ENCODE measurements at places on chromosomes 12 and 14.

GRCh38 chr12:76201316-76201715, 116.8 kb upstream of the NAP1L1 start:
- H3K4me3 ChIP-seq = no peak overlapping the region
- H3K4me1 ChIP-seq = peaks cover 4% of the 10 kb centered on the region
- H3K27me3 ChIP-seq = no peaks in the 10 kb centered on the region
- H3K36me3 ChIP-seq = no peaks in the 10 kb centered on the region
- no peak overlapping the region for H3K27ac ChIP-seq
- DNase-seq = no peak

DNA sequence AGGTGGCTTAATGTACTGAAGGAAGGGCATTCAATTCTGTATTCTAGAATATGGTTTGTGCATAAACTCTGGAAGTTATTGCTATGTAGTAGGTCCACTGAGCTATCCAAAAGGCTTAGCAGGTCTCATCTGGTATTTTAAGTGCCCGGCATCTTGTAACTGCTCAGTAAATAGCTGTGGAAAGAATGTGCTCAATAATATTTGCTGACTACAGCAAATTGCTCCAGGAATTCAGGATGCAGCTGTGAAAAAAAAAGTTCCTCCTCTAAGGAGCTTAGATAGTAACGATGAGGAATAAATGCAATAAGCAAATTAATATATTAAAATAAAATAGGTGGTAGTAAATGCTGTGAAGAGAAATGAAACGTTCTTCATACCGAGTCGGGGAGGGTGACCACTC, 857.1 kb downstream of the AACS start:
- no peak overlapping the region for H3K4me3 ChIP-seq
- no peaks in the 10 kb centered on the region for H3K27me3 ChIP-seq
- no peaks in the 10 kb centered on the region for H3K36me3 ChIP-seq
- DNase-seq = no peak
- no peak overlapping the region for H3K27ac ChIP-seq

- no peaks in the 10 kb centered on the region for H3K36me3 ChIP-seq
- DNase-seq = peak; percentile 67
- H3K4me1 ChIP-seq = peaks cover 54% of the 10 kb centered on the region
- H3K27ac ChIP-seq = peak overlapping the region; percentile 79
Measured at GRCh38 chr14:95515080-95515489, 1.4 kb downstream of the SYNE3 start.

GRCh38 chr12:120662879-120663278, 22.5 kb downstream of the CABP1 start:
- peaks cover 8% of the 10 kb centered on the region for H3K4me1 ChIP-seq
- DNase-seq = no peak
- H3K27me3 ChIP-seq = no peaks in the 10 kb centered on the region
- no peak overlapping the region for H3K27ac ChIP-seq
- no peak overlapping the region for H3K4me3 ChIP-seq

DNA sequence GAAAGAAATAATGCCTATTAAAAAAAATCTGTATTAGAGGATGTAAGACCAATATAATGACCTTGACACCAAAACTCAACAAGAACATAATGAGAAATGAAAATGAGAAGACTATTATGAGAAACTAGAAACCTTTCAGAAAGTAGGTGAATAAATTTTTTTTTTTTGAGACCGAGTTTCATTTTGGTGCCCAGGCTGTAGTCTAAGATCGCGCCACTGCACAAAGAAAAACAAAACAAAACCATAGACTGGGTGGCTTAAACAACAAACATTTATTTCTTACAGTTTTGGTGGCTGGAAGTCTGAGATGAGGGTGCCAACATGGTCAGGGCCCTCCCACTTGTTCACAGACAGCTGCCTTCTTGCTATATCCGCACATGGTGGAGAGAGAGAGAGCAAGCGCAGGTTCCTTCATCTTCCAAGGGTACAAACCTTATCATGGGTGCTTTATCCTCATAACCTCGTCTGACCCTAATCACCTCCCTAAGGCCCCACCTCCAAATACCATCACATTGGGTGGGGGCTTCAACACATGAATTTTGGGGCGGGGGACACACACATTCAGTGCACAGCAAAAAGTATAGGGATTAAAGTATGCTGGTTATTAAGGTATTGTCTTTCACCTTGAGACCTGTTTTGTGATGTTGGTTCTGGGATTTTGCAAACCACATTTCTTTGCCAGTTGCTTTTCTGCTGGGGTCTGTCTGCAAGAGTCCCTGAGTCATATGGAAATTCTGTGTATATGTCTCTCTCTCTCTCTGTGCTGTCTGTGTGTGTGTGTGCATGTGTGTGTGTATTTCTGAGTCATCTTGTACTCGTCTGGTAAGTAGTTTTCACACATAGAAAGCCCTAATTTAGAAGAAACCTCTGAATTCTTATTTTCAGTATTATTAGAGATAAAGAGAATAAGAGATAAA, 26.2 kb downstream of the ZCRB1 start:
- H3K4me1 ChIP-seq = no peaks in the 10 kb centered on the region
- H3K27ac ChIP-seq = no peak overlapping the region
- no peaks in the 10 kb centered on the region for H3K36me3 ChIP-seq

DNA sequence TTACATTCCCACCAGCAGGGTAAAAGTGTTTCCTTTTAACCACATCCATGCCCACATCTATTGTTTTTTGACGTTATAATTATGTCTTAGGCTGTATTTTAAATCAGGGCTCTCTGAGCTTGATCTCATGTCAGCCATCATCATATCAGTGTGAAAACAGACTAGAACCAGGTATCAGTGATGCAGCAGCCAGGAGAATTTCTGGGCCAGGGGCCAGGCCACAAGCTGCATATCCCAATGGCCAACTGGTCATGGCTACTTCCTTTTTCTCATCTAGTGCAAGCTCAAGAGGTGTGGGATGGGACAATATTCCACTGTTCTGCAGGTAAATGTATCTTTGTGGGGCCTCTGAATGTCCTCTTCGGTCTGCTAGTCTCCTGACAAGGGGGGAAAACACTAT, 125.1 kb downstream of the CRADD start:
- H3K27me3 ChIP-seq = no peaks in the 10 kb centered on the region
- DNase-seq = no peak
- H3K4me3 ChIP-seq = no peak overlapping the region
- H3K27ac ChIP-seq = no peak overlapping the region
- no peaks in the 10 kb centered on the region for H3K36me3 ChIP-seq

- H3K27me3 ChIP-seq = no peaks in the 10 kb centered on the region
- H3K4me1 ChIP-seq = peaks cover 20% of the 10 kb centered on the region
- DNase-seq = no peak
- H3K36me3 ChIP-seq = no peaks in the 10 kb centered on the region
- no peak overlapping the region for H3K4me3 ChIP-seq
- no peak overlapping the region for H3K27ac ChIP-seq
Measured at GRCh38 chr12:94144781-94145180, 3.6 kb upstream of the PLXNC1 start.

- H3K27ac ChIP-seq = peak overlapping the region; percentile 15
- H3K4me3 ChIP-seq = no peak overlapping the region
Measured at GRCh38 chr14:56131004-56131864, 13.0 kb downstream of the PELI2 start.

GRCh38 chr14:100426314-100426713, 103.2 kb downstream of the SLC25A47 start:
- H3K27ac ChIP-seq = no peak overlapping the region
- H3K36me3 ChIP-seq = no peaks in the 10 kb centered on the region
- no peak for DNase-seq
- no peaks in the 10 kb centered on the region for H3K27me3 ChIP-seq
- H3K4me3 ChIP-seq = no peak overlapping the region

DNA sequence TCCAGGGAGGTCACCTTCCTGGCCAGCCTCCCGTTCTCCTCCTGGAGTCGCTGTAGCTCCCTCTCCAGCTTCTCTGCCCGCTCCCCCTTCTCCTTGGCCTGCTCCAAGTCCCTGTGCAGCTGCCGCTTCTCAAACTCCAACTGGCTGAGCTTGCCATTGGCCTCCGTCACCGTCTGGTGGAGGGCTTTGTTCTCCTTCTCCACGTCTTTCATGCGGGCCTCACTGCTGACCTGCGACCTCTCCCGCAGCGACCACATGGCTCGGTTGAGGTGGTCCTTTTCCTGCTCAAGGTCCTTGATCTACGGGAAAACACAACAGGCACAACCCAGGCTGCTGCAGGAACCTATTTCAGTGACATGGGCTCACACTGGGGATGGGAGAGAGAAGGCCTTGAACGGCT, 69.3 kb upstream of the GPR68 start:
- no peak overlapping the region for H3K4me3 ChIP-seq
- H3K27me3 ChIP-seq = no peaks in the 10 kb centered on the region
- H3K4me1 ChIP-seq = peaks cover 14% of the 10 kb centered on the region
- H3K27ac ChIP-seq = no peak overlapping the region
- no peaks in the 10 kb centered on the region for H3K36me3 ChIP-seq
- DNase-seq = no peak

DNA sequence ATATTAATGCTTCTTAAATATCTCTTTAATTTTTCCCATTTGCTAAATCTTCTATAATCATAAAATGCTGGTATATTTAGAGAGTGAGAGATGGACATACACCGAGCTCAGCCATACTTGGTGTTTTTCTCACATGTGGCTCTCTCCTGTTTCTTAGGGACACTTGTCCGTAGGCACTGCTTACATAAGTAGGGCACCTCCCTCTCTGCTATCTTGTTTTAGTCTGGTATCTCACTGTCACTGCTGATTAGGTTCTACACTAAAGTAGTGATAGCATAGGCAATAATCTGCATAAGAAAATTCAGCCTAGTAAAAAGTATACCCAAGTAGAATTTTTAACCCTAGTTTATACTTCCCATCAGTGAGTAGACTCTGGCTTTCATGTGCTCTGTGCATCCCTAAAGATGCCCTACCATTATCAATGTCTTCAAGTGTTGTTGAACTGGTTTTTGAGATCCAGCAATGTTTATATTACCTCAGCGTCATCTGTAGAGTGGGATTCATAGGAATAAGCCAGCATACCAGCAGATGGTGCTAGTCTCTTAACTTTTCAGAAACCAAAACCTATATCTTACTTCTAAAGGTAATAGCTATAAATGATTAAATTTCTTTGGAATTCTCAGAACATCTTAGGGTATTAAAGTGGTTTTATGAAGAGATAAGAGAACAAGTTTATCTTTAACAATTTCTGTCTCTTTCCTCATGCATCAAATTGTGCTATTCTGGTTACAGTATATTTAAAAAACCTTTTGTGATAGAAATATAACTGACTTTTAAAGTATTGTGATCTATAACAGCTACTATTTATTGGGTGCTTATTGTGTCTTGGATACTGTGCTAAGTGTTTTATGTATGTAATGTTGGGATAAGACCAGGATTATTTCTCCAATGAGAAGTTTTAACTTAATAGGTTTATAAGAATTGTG, 32.9 kb downstream of the ARID2 start:
- peaks cover 13% of the 10 kb centered on the region for H3K4me1 ChIP-seq
- no peaks in the 10 kb centered on the region for H3K36me3 ChIP-seq
- H3K27me3 ChIP-seq = no peaks in the 10 kb centered on the region
- DNase-seq = peak; percentile 31

DNA sequence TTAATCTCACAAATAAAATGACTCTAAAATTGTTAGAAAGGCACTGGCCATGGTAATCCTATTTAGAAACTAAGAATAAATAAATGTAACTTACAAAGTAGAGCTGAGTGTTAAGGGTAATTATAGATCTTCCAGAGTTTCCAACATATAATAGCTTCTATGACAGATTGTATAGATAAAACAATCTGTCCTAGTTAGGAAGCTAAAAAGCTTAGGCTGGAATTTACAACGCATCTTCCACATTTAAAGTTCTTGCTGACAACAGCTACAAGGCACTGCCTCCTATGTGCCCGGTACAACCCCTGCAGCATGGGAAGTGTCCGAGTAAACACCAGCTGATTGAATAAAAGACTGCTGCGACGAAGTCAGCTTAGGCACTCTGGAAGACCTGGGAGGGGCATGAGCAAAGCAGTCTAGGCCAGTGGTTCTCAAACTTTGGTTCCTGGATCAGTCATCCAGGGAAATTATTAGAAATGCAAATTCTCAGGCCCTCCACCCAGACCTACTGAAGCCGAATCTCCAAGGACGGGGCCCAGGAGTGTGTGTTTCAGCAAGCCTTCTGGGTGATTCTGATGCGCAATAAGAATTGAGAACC, 635.6 kb upstream of the TBX3 start:
- H3K36me3 ChIP-seq = no peaks in the 10 kb centered on the region
- H3K4me3 ChIP-seq = no peak overlapping the region
- no peaks in the 10 kb centered on the region for H3K4me1 ChIP-seq
- no peaks in the 10 kb centered on the region for H3K27me3 ChIP-seq
- DNase-seq = no peak

- DNase-seq = no peak
- no peaks in the 10 kb centered on the region for H3K36me3 ChIP-seq
- no peaks in the 10 kb centered on the region for H3K27me3 ChIP-seq
- H3K4me1 ChIP-seq = no peaks in the 10 kb centered on the region
- no peak overlapping the region for H3K4me3 ChIP-seq
Measured at GRCh38 chr12:111201036-111201435, 167.9 kb downstream of the PHETA1 start.

- DNase-seq = no peak
- no peaks in the 10 kb centered on the region for H3K4me1 ChIP-seq
- H3K4me3 ChIP-seq = no peak overlapping the region
- H3K27ac ChIP-seq = no peak overlapping the region
- no peaks in the 10 kb centered on the region for H3K36me3 ChIP-seq
Measured at GRCh38 chr14:99023371-99023770, 248.6 kb downstream of the BCL11B start.

- H3K27ac ChIP-seq = no peak overlapping the region
- H3K4me1 ChIP-seq = peaks cover 8% of the 10 kb centered on the region
- no peak for DNase-seq
- H3K27me3 ChIP-seq = no peaks in the 10 kb centered on the region
- H3K36me3 ChIP-seq = no peaks in the 10 kb centered on the region
- no peak overlapping the region for H3K4me3 ChIP-seq
Measured at GRCh38 chr12:121765573-121765972, 27.9 kb downstream of the RHOF start.
